ENCODE measurements at places on chromosomes 6 and 20. TPM values are rescaled to one million over a fixed set of nuclear protein-coding genes. Genes with fewer than 3 reads are reported as not detected.

CCN6 gene
- not detected for total RNA-seq

SLC13A3 gene
- total RNA-seq = not detected

STK4 gene
- total RNA-seq = 12.7 TPM

- DNase-seq = no peak
These were observed 228.5 kb downstream of the DLL1 start for GRCh38 chr6:170062209-170062914.

- no peak for DNase-seq
These were observed 411 bp upstream of the SCUBE3 start for GRCh38 chr6:35213298-35213791.

SLC35D3 gene
- total RNA-seq = not detected

- no peak for DNase-seq
These were observed 93.4 kb downstream of the SLC22A23 start for GRCh38 chr6:3363296-3364025.

FOXS1 gene
- 0.20 TPM for total RNA-seq

- DNase-seq = no peak
These were observed 48.0 kb downstream of the BCAS4 start for GRCh38 chr20:50842821-50843220.

DNA sequence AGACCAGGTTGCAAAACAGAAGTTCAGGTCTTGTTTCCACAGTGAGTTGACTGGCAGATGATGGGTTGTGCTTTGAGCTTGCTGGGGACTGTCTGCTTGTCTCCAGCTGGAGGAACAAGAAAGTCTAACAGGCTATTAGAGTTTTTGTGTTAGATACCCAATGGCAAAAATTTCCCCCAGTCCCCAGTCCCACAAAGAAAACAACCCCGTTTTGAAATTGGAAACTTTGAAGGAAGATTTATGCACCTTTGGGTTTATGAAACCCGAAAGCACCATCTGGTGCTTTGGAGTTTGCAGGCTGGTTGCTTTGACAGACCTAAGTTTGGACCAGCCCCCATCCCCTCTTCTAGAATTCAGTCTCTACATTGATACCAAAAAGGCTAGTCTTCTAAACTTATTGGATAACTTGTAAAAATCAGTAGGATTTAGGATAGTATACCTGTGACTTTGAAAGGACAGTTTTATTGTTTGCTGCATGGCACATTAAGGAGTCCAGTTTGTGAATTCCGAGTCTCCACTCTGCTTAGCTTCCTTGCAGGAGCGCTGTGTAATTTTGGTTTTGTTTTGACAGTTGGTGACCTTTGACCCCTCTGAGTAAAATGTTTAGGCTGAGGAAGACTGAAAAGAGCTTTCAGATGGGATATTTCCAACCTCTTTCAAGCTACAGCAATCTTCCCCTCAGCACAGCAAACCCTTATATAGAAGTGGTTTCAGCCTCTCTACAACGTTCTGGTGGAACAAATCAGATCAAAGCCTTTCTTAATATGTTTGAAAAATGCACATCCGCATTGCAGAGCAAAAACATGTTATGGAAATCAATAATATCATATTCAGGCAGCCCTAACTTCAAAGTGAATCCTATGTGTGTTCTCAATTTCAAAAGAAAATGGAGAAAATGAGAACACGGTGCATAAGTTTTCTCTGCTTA, 25.5 kb upstream of the PRL start:
- DNase-seq = no peak

PLCB4 gene
- 2.2 TPM for total RNA-seq

SCAF8 gene
- 14.8 TPM for total RNA-seq

GRCh38 chr6:29589423-29590048, 4.6 kb downstream of the OR2H2 start:
- DNase-seq = peak; percentile 70

Data from lung microvascular endothelial cell (primary cell).